ENCODE measurements at places on chromosomes 4 and X. TPM values are rescaled to one million over a fixed set of nuclear protein-coding genes. Genes with fewer than 3 reads are reported as not detected.

DNA sequence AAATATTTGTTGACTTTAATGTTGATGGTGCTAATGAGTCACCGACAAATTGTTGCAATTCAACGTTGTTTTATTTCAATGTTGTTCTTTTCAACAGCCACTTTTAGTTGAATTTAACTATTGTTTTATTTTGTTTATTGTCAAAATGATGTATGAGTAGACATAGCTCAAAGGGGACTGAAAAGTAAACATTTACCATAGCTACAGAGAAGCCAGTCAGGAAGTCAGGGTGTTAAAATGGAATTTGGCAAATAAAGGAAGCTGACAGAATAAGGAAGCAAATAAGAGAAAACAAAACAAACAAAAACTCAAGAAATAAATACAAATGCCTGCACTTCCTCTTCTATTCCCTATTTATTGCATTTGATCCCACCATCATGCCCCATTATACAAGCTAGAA, 648.4 kb upstream of the HTR2C start:
- H3K27me3 ChIP-seq, result no peaks in the 10 kb centered on the region
- H3K36me3 ChIP-seq, result no peaks in the 10 kb centered on the region
- no peak overlapping the region for H3K27ac ChIP-seq

DNA sequence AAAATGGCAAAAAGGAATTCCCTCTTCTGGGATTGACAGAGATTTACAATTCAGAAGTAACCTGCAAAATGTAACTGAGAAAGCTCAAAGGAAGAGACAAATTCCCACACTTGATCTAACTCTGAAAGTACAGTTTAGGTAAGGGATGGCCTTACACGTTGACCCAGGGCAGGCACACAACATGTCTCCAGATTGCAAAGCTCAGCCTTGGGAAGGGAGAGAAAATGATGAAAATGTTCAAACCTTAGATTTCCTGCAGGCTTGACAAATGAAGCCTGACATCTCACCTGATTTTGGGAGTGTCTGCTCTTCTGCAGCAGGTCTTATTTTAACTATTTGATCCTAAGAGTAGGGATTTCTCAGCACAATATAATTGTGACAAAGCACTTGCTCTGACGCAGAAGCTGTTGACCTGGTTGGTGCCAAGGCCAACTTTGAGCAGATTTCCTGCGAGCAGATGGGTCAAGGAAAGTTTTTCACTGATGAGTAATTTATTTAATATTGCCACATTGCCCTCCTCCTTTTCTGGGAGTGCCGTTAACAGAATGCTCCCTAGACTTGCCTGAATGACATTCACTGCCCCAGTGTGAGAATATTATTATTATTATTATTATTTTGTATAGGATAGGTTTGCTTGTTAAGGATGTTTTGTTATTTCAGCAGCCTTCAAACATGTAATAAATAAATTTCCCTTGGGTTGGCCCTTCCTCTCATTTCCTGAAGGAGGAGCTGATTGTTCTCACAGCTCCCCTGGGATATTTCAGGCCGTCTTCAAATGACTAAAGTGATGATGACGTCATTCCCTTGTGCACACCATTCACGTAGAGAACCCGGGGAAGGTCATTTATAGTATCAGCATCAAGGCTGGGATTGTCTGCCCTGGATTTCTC, 157.1 kb downstream of the VEGFC start:
- H3K4me3 ChIP-seq, result no peak overlapping the region
- peak overlapping the region; percentile 67 for H3K27ac ChIP-seq
- H3K36me3 ChIP-seq, result no peaks in the 10 kb centered on the region
- H3K4me1 ChIP-seq, result peaks cover 7% of the 10 kb centered on the region
- no peak for DNase-seq
- no peaks in the 10 kb centered on the region for H3K27me3 ChIP-seq

Gene GAK
- total RNA-seq, result 25.1 TPM

GRCh38 chr4:15005474-15006115, 3.3 kb downstream of the CPEB2 start:
- peak overlapping the region; percentile 93 for H3K4me3 ChIP-seq
- H3K27me3 ChIP-seq, result no peaks in the 10 kb centered on the region
- peak overlapping the region; percentile 100 for H3K27ac ChIP-seq
- H3K36me3 ChIP-seq, result peaks cover 22% of the 10 kb centered on the region
- no peak for DNase-seq

GRCh38 chrX:13463608-13464007, 105.8 kb upstream of the EGFL6 start:
- H3K4me3 ChIP-seq, result no peak overlapping the region
- H3K27ac ChIP-seq, result peak overlapping the region; percentile 67
- no peaks in the 10 kb centered on the region for H3K36me3 ChIP-seq

Gene GRK4
- total RNA-seq, result 9.0 TPM

Gene JCHAIN
- 6.9 TPM for total RNA-seq

- H3K27me3 ChIP-seq, result peaks cover 17% of the 10 kb centered on the region
- no peak overlapping the region for H3K4me3 ChIP-seq
- no peak overlapping the region for H3K27ac ChIP-seq
- peaks cover 27% of the 10 kb centered on the region for H3K4me1 ChIP-seq
- H3K36me3 ChIP-seq, result no peaks in the 10 kb centered on the region
- no peak for DNase-seq
Measured at GRCh38 chr4:1789552-1789951, 3.5 kb upstream of the FGFR3 start.

Gene SLC34A2
- total RNA-seq, result not detected

DNA sequence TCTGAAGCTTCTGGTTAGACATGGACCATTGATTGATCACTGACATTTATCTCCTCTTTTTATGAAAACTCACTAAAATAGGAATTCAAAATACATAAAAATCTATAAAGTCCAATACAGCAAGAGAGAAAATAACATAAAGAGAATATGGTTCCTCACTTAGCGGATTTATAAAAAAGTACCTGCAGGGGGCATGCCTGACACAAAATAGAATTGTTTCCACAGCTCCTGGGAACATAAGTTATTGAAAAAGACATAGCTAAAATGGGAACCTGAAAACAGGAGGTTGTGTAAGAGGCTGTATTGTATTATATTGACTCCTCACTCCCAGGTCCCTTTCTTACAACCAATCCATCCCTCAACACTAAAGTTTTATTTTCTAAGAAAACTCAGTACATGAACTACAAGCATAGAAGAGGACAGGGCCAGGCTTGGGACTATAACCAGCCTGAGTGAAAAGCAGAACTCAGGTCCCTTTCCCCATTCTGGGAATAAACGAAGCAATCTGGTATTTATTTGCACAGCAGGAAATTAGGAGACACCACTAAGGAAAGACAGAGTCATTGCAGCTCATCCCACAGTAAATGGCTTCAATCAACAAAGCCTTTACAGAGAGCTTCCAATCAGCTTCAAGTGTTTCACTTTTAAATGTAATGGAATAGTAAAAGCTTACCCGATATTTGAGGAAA, 121.1 kb upstream of the NDST4 start:
- no peaks in the 10 kb centered on the region for H3K4me1 ChIP-seq
- no peak for DNase-seq
- no peaks in the 10 kb centered on the region for H3K36me3 ChIP-seq
- H3K4me3 ChIP-seq, result no peak overlapping the region

Gene ARHGEF6
- total RNA-seq, result 54.9 TPM

GRCh38 chr4:165540206-165540830, 161.5 kb downstream of the CPE start:
- H3K36me3 ChIP-seq, result no peaks in the 10 kb centered on the region
- no peaks in the 10 kb centered on the region for H3K4me1 ChIP-seq
- no peak overlapping the region for H3K4me3 ChIP-seq

DNA sequence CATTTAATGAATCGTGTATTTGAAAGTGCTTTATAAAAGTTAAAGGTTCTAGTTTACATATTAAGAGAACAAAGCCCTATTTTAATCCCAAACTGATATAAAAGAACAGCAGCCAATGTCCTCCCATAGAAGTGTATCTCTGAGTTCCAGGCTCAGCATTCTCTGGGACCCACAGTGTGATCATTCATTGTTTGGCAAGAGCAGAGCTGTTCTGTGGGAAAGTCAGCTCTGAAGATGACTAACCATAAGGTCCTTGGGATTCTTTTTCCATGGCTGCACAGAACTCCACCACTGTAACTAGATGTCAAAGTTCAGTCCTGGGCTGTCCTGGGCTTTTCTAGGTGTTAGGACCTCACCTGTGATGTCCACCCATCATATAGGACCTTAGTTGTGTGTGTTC, 157.0 kb upstream of the TLL1 start:
- no peaks in the 10 kb centered on the region for H3K27me3 ChIP-seq
- H3K27ac ChIP-seq, result no peak overlapping the region
- DNase-seq, result no peak

- H3K27me3 ChIP-seq, result no peaks in the 10 kb centered on the region
- no peak overlapping the region for H3K27ac ChIP-seq
- no peak for DNase-seq
- H3K4me3 ChIP-seq, result no peak overlapping the region
- no peaks in the 10 kb centered on the region for H3K36me3 ChIP-seq
Measured at GRCh38 chr4:7584606-7585159, 150.0 kb upstream of the PSAPL1 start.

Gene TMEM156
- total RNA-seq, result not detected

GRCh38 chr4:83605744-83606172, 69.8 kb downstream of the GPAT3 start:
- H3K36me3 ChIP-seq, result peaks cover 7% of the 10 kb centered on the region
- no peak for DNase-seq
- H3K4me1 ChIP-seq, result peaks cover 41% of the 10 kb centered on the region

GRCh38 chr4:27098034-27098433, 237.4 kb downstream of the STIM2 start:
- no peak overlapping the region for H3K27ac ChIP-seq
- peaks cover 47% of the 10 kb centered on the region for H3K27me3 ChIP-seq
- no peaks in the 10 kb centered on the region for H3K4me1 ChIP-seq
- no peak for DNase-seq
- H3K36me3 ChIP-seq, result no peaks in the 10 kb centered on the region

DNA sequence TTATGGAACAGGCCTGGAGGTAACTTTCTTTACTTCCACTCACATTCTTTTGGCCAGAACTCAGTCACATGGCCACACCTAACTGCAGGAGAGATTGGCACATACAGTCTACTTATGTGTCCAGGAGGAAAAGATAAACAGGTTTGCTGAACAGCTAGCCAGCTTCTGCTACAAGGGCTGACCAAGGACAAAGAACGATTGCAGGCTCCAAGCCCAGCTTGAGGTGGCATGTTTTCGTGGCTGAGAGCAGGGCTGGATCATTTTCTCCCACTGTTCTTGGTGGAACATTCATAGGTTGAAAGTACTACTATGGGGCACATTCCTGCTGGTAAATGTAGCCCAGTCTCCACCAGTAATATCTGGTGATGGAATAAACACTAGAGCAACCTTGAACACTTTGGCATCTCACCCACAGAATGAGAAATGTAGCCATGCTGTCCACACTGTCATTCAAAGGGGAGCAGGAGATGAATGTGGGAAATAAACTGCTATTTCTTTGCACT, 28.2 kb downstream of the NHS start:
- H3K27me3 ChIP-seq, result no peaks in the 10 kb centered on the region
- H3K27ac ChIP-seq, result peak overlapping the region; percentile 57
- H3K4me3 ChIP-seq, result no peak overlapping the region
- no peak for DNase-seq

Gene MAGEA9B
- not detected for total RNA-seq

Gene SCRG1
- 0.41 TPM for total RNA-seq

DNA sequence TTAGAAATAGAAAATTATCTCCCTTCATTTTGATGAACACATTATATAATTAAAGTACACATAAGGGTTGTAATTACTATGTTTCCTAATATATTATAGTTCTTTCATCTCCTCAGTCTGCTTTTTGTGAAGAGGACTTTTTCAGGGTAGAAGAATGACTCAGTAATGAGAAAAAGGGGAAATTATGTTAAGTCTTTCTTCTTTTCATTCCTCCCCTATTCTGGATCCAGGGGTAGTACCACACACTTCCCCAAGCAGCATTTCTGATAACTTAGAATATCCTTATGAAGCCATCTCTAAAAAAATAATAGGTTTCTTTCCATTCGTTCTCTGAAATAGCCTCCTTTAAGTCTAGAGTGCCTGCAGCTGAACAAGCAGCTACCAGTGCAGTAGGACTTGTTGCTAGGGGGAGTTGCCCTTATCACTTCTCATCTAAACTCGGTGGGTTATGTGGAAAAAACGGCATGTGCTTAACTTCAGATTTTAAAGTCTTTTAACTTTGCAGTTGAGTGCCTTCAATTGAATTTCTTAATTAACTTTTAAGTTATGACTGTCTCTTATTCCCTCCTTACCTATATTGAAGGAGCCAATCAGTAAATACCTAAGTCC, 184.8 kb downstream of the ARHGAP24 start:
- no peaks in the 10 kb centered on the region for H3K36me3 ChIP-seq
- DNase-seq, result no peak
- H3K4me1 ChIP-seq, result no peaks in the 10 kb centered on the region
- no peak overlapping the region for H3K27ac ChIP-seq
- no peaks in the 10 kb centered on the region for H3K27me3 ChIP-seq

Gene SLC25A43
- total RNA-seq, result 1.4 TPM

DNA sequence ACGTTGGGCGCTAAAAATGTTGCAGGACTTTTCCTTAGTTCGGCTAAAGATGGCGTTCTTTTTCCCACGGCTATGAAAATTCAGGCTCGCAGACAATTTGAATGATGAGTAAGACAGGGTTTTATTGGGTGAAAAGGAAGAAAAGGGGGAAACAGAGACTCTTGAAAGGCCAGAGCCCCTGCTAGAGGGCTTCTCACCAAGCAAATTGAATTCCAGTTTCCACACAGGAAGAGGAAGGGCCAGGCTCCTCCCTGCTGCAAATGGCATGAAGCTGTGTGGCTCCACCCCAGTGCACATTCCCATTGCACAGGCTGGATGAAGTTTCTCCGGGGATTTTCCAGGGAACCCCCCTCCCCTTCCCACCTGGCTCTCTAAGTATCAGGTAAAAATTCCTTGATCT, 210.9 kb downstream of the KLHL4 start:
- DNase-seq, result no peak
- no peaks in the 10 kb centered on the region for H3K4me1 ChIP-seq
- no peak overlapping the region for H3K4me3 ChIP-seq
- no peaks in the 10 kb centered on the region for H3K27me3 ChIP-seq
- H3K27ac ChIP-seq, result no peak overlapping the region
- no peaks in the 10 kb centered on the region for H3K36me3 ChIP-seq

DNA sequence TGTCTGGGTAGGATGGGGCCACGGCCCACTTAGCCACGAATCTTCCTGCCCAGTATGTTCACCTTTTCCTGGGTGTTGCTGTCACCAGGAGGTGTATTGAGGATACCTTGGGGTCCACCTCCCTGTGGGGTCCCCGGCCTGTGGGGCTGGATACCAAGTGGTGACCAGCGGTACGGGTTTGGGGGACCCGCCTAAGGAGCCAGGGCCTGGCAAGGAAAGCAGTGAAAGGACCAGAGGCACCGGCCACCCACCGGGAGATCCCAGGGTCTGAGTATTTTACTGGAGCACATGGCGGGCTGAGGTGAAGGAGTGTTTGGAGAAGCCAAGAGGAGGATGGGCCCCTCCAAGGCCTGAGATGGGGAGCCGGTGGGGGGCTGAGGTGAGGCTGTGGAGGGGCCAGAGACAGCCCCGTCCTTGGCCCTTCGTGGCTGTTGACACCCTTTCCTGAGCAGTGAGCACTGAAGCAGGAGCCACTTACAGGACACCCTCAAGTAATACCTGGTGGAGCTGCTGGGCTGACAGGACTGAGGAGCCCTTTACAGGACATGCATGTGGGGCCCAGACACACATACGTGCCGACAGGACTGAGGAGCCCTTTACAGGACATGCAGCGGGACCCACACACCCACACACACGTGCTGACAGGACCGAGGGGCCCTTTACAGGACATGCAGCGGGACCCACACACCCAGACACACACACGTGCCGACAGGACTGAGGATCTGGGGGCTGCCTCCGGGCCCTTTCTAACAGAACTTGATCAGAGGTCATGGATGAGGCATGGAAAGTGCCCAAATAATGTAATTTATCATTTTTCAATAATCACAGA, 38.4 kb downstream of the TMEM271 start:
- DNase-seq, result no peak
- H3K27me3 ChIP-seq, result no peaks in the 10 kb centered on the region
- peaks cover 53% of the 10 kb centered on the region for H3K36me3 ChIP-seq
- no peak overlapping the region for H3K27ac ChIP-seq
- H3K4me3 ChIP-seq, result no peak overlapping the region
- H3K4me1 ChIP-seq, result no peaks in the 10 kb centered on the region

Measured in left ventricle myocardium inferior (tissue), 1 donor.